ENCODE measurements at places on chromosomes 2 and 18.

DNA sequence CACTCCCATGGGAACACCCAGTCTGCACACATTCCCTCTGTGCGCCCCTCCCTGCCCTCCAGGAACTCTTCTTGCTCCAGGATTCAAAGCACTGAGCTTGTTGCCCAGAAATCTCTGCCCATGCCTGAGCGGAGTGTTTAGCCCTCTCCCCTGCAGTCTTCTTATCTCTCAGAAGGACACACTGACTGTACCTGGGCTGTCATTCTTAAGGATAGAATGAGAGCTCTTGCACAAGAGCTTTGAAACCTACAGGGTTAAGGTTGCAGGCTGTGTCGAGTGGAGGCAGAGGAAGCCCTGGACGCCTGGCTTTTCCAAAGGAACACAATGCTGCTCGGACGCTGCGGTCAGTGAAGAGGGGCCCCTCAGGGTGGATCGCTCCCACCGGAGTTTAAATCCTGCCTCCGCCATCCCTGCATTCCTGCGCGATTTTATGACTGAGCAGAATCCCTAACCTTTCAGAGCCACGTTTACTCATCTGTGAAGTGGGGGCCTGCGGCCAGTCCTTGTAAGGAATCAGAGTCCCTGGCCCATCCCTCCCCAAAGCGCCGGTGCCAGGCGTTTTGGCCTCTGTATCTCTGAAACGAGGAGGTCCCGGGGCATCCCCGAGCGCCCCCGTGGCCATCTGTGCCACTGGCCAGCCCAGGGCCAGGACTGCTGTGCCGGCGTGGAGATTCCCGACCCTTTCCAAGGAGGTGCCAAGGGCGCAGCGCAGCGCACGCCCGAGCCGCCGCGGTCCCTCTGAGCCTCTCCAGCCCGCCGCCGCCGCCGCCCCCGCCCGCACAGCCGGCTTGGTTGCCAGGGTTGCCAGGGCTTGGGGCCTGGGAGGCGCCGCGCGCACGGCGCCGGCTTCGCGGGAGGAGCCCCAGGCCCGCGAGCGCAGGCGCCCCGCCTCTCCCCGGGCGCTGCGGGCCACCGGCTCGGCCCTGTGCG lies 58.9 kb downstream of the FAM168B start:
- H3K4me3 ChIP-seq = no peak overlapping the region
- H3K36me3 ChIP-seq = no peaks in the 10 kb centered on the region
- no peak overlapping the region for H3K27ac ChIP-seq
- H3K4me1 ChIP-seq = no peaks in the 10 kb centered on the region

GRCh38 chr2:10778724-10779115 lies 33.9 kb downstream of the PDIA6 start:
- DNase-seq = no peak
- no peaks in the 10 kb centered on the region for H3K4me1 ChIP-seq
- peaks cover 49% of the 10 kb centered on the region for H3K36me3 ChIP-seq
- no peak overlapping the region for H3K4me3 ChIP-seq
- no peaks in the 10 kb centered on the region for H3K27me3 ChIP-seq
- H3K27ac ChIP-seq = no peak overlapping the region

DNA sequence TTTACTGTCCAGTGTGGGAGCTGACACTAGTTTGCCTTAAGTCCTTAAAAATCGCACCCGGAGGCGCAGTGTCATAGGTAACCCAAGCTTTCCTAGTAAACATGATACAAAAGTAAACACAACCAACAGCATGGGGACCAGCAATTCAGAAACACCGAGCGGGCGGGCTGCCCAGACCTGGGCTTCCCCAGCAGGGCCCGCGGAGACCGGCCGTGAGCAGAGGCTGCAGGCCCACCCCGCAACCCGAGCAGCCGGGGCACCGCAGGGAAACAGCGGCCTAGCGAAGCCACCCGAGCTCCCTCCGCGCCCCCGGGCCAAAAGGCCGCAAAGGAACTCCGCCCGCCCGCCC lies 296 bp downstream of the TTC21B start:
- H3K36me3 ChIP-seq = peaks cover 21% of the 10 kb centered on the region
- no peaks in the 10 kb centered on the region for H3K27me3 ChIP-seq
- H3K4me3 ChIP-seq = peak overlapping the region; percentile 71
- H3K27ac ChIP-seq = peak overlapping the region; percentile 68
- no peak for DNase-seq
- peaks cover 42% of the 10 kb centered on the region for H3K4me1 ChIP-seq

GRCh38 chr2:225493420-225494099 lies 94.0 kb downstream of the NYAP2 start:
- no peak overlapping the region for H3K4me3 ChIP-seq
- H3K36me3 ChIP-seq = no peaks in the 10 kb centered on the region
- no peak for DNase-seq
- H3K4me1 ChIP-seq = no peaks in the 10 kb centered on the region
- no peaks in the 10 kb centered on the region for H3K27me3 ChIP-seq
- H3K27ac ChIP-seq = no peak overlapping the region

DNA sequence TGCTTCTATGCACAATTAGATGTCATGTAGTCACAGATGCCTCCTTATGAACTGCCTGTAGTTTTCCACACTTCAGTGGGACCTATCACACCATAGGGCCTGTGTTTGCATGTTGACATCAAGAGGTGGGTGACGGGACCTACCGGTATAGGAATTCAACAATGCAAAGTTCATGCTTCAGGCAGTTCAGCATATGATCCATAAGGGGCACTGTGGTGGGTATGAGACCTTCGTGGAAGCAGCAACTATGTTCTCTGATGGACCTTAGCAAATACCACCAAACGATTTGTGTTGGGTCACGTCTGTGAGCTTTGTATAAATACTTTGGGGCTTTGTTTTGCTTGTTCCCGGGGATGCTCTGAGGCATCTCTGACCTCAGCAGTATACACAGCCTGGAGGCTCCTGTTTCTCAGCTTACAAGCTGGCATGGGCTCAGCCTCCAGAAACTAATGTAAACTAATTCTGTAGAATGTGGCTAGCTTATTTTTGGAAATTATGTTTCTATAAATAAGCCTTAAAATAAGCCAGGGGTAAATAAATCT lies 111.6 kb downstream of the DTNA start:
- no peak for DNase-seq
- H3K4me3 ChIP-seq = no peak overlapping the region
- H3K4me1 ChIP-seq = no peaks in the 10 kb centered on the region
- H3K27ac ChIP-seq = no peak overlapping the region
- H3K27me3 ChIP-seq = peaks cover 7% of the 10 kb centered on the region

DNA sequence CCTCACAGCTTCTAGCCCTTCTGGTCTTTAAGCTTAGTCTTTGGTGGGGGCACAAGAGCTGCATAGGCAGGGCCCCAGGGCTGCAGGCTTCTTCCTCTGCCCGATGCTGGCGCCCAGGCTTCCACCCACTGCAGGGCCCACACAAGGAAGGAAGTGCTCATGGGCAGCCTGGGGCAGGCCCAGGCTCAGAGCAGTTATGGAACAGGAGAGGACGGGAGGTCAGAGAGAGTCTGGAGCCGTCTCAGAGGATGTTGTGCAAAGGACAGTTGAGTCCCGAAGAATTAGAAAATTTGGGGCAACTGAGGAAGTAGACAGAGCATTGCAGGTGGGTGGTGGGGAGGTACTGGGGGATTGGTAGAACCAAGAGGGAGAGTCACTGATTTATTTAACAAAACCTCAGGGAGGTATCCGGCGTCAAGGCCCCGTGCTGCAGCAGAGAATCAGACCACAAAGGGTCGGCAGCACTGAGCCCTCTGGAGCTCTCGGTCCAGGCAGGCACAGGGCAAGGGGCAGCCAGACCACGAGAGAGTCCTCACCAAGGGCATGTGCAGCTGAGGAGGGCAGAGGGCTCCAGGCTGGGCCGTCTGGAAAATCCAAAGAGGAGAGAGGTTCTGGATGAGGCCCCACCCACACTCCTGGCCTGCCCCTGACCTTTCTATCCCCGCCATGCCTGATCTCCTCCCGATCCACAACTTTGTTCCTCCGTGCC lies 110.8 kb upstream of the GLI2 start:
- DNase-seq = no peak
- no peaks in the 10 kb centered on the region for H3K36me3 ChIP-seq
- H3K4me3 ChIP-seq = no peak overlapping the region

DNA sequence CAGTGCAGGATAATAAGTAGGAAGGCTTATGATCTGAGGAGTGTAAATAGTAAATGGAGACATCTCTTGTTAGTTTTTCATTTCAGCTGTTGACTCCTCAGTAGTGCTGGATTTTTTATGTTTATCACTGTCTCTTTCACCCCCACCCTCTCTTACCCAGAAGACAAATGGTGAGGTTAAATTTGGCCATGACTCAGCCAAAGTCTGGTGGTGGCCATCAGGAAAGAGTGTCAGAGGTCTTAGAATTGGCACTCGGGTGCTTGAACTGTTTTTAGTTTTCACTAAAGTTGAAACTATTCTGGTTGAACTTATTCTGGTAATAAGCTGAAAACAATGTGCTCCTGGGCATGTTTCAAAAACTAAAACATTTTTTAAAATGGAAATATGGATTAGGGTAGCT lies 123.3 kb downstream of the FHOD3 start:
- no peaks in the 10 kb centered on the region for H3K36me3 ChIP-seq
- H3K27ac ChIP-seq = no peak overlapping the region
- H3K27me3 ChIP-seq = no peaks in the 10 kb centered on the region
- no peak overlapping the region for H3K4me3 ChIP-seq
- DNase-seq = no peak
- no peaks in the 10 kb centered on the region for H3K4me1 ChIP-seq

- H3K27me3 ChIP-seq = peaks cover 23% of the 10 kb centered on the region
- no peak overlapping the region for H3K27ac ChIP-seq
- H3K36me3 ChIP-seq = no peaks in the 10 kb centered on the region
- H3K4me1 ChIP-seq = no peaks in the 10 kb centered on the region
- H3K4me3 ChIP-seq = no peak overlapping the region
These were observed 35.2 kb downstream of the FAM178B start for GRCh38 chr2:96951125-96951654.

DNA sequence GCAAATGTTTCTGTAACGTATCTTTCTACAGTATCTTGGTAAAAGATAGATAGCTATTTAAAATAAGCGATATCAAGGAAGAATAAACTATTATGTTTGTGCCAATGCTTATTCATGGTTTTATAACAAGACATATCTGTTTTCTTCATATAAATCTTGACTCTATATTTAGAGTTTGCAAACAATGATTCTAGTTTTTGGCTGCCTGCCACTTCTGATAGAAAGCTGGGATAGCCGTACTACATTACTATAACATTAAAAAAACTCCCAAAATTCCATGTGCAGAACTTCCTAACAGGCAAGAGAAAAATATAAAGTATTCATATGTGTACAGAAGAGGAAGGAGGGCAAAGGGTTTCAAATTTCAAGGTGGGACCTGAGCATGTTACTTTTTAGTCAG lies 985.0 kb downstream of the BCL11A start:
- H3K4me1 ChIP-seq = peaks cover 2% of the 10 kb centered on the region
- DNase-seq = no peak
- no peaks in the 10 kb centered on the region for H3K36me3 ChIP-seq
- H3K27ac ChIP-seq = no peak overlapping the region
- H3K27me3 ChIP-seq = no peaks in the 10 kb centered on the region

DNA sequence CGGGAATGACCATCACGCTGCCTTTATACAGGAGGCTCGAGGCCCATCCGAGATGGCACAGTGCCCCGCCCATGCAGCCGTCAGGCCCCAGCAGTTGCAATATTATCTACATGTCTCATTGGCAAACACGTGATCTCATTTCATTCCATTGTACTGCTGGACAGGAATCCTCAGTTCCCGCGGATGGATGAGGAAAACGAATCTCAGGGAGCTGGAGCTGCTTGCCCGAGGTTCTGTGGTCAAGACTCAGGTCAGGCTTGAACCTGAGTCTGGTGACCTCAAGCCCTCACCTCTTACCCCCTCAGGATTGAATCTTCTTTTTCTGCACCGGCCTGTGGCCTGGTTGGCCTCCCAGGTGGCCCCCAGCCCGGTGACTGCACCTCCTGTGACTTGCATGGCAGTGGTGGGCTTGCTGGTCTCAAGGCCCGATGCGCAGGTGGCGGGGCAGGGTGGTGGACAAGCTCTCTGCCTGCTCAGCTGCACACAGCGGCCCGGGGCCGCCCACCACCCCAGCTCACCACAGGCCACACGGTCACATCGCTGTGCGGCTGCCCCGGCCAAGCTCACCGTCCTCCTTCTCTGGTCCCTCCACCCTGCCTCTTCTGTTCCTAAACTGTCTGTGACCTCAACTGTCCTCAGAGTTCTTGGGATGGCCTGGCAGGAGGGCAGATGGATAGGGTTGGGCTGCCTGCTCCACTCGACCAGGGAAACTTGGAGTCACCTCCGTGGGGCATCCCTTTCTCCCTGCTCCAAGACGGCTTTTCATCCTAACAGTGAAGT lies 52.0 kb upstream of the HS6ST1 start:
- H3K27me3 ChIP-seq = no peaks in the 10 kb centered on the region
- H3K36me3 ChIP-seq = no peaks in the 10 kb centered on the region
- H3K27ac ChIP-seq = peak overlapping the region; percentile 26
- no peak overlapping the region for H3K4me3 ChIP-seq
- no peaks in the 10 kb centered on the region for H3K4me1 ChIP-seq
- DNase-seq = no peak

DNA sequence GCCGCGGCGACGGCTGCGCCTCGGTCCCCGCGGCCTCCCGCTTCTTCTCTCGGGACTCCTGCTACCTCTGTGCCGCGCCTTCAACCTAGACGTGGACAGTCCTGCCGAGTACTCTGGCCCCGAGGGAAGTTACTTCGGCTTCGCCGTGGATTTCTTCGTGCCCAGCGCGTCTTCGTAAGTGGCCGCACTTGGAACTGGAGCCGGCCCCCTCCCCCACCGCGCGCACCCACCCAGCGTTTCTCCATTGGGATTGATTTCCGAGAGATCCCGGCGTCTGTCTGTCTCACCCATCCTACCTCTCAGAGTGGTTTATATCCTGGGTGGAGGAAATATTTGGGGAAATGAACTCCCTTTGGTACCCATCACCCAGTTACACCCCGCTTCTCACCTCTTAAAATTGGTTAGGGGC lies 498 bp downstream of the ITGAV start:
- H3K4me1 ChIP-seq = peaks cover 29% of the 10 kb centered on the region
- H3K4me3 ChIP-seq = peak overlapping the region; percentile 65
- no peak for DNase-seq
- H3K27me3 ChIP-seq = no peaks in the 10 kb centered on the region

GRCh38 chr2:85175369-85176299 lies 42.4 kb downstream of the TCF7L1 start:
- no peaks in the 10 kb centered on the region for H3K4me1 ChIP-seq
- no peaks in the 10 kb centered on the region for H3K36me3 ChIP-seq
- no peak overlapping the region for H3K4me3 ChIP-seq
- no peak for DNase-seq
- no peak overlapping the region for H3K27ac ChIP-seq
- H3K27me3 ChIP-seq = no peaks in the 10 kb centered on the region

GRCh38 chr2:241996100-241996499 lies 126.6 kb downstream of the RTP5 start:
- no peak for DNase-seq

DNA sequence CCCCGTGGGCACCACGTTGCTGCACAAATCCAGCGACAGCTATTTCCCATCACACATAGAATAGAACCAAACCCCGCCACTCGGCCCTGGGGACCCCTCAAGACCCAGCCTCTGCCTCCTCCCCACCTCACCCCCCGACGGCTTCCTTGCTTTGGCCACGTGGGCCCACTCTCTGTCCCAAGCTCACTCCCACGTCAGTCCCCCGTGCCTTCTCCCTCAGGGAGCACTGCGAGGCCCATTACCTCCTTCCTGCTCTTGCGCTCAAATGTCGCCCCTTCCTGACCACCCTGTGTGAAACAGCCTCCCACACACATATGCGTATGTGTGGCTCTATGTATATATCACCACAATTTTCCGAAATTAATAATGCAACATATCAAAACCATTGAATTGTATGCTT lies 239.7 kb downstream of the SH3BP4 start:
- H3K27ac ChIP-seq = no peak overlapping the region
- H3K27me3 ChIP-seq = no peaks in the 10 kb centered on the region
- no peak overlapping the region for H3K4me3 ChIP-seq
- H3K4me1 ChIP-seq = no peaks in the 10 kb centered on the region

Measured in DND-41 (cell line).